ENCODE measurements at places on chromosomes 2 and 18.

- no peak for DNase-seq
These were observed 1101.4 kb downstream of the CBLN2 start for GRCh38 chr18:71442731-71443141.

DNA sequence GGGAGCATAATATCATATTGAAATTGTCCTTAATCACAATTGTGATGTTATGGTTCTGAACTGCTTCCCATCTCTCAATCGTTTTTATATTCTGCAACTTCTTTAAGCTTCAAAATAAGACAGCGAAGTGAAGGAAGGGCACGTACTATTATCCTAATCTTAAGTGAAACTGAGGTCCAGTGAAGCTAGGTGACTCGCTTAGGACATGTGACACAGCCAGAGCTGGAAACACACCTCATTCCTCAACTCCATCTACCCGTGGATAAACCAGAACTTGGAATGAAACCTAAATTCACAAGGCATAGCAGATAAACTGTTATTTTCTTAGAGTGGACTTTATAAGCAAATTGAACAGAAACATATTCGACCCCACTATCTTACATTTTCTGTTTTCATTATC lies 191.2 kb upstream of the PXDN start:
- no peak for DNase-seq

GRCh38 chr2:135800513-135801460 lies 36.2 kb downstream of the LCT start:
- no peak for DNase-seq

GRCh38 chr2:164976301-164976700 lies 21.0 kb upstream of the SLC38A11 start:
- no peak for DNase-seq

DNA sequence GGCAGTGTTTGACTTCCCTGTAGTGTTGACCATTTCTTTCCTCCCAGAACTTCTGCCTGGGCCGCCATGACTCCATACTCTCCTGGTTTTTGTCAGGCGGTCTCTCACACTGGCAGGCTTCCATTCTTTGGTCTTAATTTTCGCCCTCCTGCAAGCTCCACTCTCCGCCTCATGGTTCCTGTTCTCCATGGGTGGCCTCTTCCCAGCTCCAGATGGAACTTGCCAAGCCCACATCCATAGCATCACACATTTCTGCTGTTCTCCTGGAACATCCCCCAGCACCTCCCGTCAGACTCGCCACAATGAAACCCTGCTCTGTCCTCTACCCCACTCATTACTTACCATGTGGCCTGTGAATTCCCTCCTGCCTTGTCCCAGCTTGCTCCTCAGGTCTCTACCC lies 896 bp upstream of the AFF3 start:
- DNase-seq: no peak

GRCh38 chr2:147681093-147681492 lies 163.7 kb upstream of the ACVR2A start:
- DNase-seq: no peak

GRCh38 chr18:33123862-33124518 lies 316.5 kb downstream of the CCDC178 start:
- no peak for DNase-seq

- peak; percentile 35 for DNase-seq
These were observed 88.6 kb upstream of the HAAO start for GRCh38 chr2:42880738-42881690.

DNA sequence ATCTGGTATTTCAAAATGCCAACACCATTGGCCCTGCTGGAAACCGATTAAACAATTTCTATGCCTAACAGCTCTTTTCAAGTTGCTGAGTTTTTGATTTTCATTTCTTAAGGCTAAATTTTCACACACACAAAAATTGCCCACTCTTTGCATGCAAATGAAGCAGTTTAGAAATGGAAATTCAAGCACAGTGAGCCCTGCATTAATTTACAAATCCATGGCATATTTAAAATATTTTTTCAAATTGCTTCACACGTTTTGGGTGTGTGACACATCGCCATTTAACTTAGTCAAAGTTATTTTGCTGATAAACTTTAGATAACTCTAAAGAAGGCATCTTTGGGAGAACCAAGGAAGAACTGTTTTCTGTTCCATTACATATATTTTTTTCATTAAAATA lies 184.8 kb downstream of the TXNL1 start:
- DNase-seq: no peak

- DNase-seq: no peak
These were observed 50.9 kb downstream of the COL3A1 start for GRCh38 chr2:189024901-189025618.

- DNase-seq: no peak
These were observed 1466.3 kb downstream of the DPP10 start for GRCh38 chr2:115908731-115909130.

GRCh38 chr2:85811180-85812093 lies 57.6 kb downstream of the ATOH8 start:
- DNase-seq: peak; percentile 37

- DNase-seq: peak; percentile 28
These were observed 745 bp downstream of the MSH2 start for GRCh38 chr2:47403609-47404193.

DNA sequence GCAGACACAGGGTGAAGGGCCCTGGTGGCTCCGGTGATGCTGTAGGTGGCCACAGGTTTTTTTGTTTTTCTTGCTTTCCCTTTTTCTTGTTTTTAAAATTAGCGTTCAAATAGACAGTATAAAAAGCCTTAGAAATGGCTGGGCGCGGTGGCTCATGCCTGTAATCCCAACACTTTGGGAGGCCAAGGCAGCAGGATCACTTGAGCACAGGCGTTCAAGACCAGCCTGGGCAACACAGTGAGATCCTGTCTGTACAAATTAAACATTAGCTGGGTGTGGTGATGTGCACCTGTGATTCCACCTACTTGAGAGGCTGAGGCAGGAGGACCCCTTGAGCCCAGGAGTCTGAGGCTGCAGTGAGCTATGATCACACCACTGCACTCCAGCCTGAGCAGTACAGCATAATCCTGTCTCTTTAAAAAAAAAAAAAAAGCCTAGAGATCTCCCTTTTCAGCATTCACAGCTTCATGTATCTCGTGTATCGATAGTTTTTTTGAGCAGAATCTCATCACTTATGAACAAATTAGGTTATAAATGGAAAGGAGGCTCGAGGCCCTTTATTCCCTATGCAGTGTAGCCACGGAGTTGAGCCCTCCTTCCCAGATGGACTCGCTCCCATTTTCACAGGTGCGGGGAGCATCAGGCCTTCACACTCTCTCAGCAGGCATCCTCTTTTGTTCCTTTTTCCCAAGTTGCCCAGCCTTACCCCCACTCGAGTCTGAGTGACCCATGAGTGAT lies 50.8 kb downstream of the EMILIN2 start:
- DNase-seq: no peak

DNA sequence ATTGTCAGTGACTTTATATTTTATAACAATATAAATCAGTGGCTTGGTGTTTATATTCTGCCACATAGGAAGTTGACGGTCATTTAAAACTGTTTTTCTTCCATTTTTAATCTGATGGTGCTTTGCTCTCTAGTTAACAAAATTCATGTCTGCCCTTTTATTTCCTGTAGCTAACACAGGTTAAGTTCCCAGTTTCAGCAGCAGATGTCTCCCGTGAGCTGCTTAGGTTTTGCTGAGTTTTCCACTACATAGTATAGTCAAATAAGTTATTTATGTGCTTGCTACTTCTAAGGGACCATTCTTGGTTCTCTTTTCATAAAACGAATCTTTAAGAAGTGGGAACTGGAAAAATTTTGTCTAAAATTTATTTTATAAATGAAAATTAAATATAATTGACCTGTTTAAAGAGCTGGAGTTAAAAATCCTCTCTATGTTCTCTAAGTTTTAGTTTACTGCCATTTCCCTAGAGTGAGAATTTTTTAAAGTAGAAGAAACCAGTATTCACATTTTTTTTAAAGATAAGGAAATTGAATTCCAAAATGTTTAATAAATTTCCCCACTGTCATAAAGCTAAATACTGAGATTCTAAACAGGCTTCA lies 20.6 kb downstream of the HTR2B start:
- DNase-seq: peak; percentile 80

- peak; percentile 97 for DNase-seq
These were observed 145.5 kb downstream of the CALCRL start for GRCh38 chr2:187302586-187302985.

DNA sequence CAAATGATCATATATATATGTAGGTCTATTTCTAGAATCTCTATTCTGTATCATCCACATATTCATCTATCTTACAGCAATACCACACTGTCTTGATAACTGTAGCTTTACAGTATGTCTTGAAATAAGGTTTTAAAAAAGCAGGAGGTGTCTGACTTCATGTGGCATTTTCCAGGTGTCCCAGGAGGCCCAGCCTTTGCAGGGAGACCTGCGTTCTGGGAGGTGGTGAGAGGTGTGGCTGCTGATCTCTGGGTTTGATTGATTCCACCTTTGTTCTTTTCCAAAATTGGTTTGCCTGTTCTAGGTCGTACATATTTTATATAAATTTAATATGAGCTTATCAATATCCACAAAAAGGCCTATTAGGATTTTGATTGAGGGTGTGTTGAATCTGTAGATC lies 26.6 kb downstream of the DPYSL5 start:
- DNase-seq: no peak

DNA sequence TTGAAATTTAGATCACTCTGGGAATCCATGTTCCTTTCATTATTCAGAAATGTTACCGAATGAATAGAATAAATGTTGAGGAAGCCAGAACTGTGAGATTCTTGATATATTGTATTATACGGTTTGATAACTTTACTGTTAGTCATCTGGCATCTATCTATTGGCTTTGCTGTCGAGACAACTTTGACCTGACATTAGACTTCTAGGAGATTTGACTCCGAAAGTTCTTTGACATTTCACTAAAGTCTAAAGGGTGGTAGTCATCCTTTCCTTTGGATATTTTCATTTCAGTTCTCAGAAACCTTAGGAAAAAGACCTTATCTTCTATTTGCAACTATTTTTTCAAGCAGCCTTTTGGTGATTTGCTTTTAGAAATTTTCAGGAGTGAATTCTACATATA lies 1.9 kb downstream of the BMPR2 start:
- no peak for DNase-seq

DNA sequence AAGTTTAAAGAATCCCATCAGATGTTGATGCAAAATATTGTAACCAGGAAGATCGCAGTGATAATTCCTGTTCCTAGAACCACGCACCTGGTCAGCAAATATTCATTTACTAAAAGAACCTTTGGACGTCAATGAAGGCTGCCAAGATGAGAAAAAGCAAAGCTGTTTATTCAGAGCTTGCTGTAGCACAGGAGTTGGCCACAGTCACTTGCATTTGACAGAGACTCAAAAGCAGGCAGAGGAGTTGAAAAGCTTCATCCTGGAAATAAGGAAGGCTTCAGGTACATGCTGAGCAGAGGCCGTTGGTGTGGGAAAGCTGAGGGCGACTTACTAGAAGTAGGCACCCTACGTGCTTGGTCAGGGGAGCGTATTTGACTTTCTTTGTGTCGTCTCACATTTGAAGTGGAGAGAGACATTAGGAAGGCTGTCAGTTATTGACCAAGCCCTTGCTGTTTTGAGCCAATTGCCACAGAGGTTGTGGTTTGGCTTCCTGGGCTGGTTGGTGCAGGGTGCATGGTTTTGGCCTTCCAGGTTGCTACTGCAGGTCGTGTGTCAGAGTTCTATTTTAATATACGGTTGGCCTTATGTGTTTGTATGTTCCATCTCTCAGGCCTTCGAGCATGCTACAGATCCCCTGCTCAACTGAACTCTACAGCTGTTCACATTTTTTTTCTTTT lies 289.6 kb downstream of the METTL4 start:
- DNase-seq: no peak

GRCh38 chr18:11071300-11071699 lies 78.1 kb downstream of the PIEZO2 start:
- DNase-seq: peak; percentile 85

GRCh38 chr18:10379522-10379921 lies 74.9 kb upstream of the APCDD1 start:
- DNase-seq: no peak

GRCh38 chr18:22977847-22978701 lies 44.9 kb downstream of the RBBP8 start:
- peak; percentile 91 for DNase-seq

DNA sequence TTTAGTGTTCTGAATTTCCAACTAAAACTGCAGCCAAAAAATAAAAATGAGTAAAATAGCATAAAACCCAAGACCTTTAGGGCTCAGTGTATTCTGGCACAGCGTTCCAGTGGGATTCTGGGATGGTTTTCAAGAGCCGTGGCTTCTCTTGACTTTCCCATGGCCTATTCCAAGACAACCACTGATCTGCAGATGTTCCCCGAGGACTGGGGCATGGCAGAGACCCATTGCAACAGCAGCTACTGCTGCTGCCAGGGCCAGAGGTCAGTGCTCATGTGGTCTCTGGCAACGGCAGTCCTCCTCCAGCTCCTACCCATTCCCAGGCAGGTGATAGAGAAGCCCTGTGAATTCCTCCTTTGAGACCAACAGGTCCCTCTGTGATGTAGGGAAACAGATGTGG lies 26.8 kb downstream of the TNP1 start:
- DNase-seq: no peak

DNA sequence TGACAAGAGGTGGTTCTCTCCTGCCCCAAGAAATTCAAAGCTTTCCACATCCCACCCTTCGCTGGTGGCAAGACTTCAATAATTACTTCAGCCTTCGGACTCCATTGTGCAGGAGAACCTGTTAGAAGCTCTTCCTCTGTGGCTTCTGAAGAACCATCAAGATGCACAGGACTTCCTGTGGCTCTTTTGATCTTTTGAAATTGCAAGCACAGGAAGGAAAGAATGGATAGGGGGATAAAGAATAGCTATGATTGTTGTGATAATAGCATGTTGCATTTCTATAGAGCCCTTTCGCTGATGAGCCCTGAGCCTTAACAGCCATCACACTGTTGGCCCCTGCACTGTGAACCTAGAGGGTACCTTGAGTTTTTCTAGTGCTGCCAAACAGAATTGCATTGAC lies 7.4 kb downstream of the EPAS1 start:
- no peak for DNase-seq

- DNase-seq: no peak
These were observed 271.6 kb upstream of the SETBP1 start for GRCh38 chr18:44409071-44409470.

DNA sequence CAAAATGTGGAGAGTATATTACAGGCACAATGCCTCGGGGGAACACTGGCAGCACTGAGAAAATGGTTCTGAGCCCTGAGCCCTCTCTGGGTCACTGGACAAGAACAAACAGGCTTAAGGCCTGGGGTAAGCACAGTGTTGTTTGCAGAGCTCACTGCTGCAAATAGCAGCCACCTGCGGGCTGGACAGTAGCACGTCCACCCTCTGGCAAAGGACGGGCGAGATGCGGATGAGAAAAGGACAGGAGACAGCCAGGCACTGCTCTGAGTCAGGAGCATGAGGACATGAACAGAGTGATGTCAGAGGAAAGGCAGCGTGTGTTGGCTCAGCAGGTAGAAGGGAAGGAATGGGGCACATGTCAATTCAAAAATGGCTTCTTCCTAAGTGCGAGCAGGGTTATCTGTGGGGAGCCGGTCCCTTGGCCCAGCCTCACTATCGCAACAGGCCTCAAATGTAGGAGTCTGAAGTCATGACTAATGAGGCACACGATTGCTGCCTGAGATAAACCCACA lies 25.9 kb upstream of the NEB start:
- no peak for DNase-seq

GRCh38 chr2:41782306-41783158 lies 265.3 kb upstream of the PKDCC start:
- peak; percentile 49 for DNase-seq

GRCh38 chr18:59101830-59102414 lies 37.8 kb upstream of the SEC11C start:
- DNase-seq: no peak

- DNase-seq: no peak
These were observed at the start of gene ARHGAP25 for GRCh38 chr2:68734688-68735525. TSS of gene ARHGAP25 (plus strand) at chr2:68734811. CDS start at chr2:68735200, 389 bp downstream.

All from lung microvascular endothelial cell (primary cell).